ENCODE measurements at places on chromosomes 6 and 20.

- DNase-seq: no peak
Measured at GRCh38 chr20:33850159-33850558, 39.0 kb downstream of the CHMP4B start.

DNA sequence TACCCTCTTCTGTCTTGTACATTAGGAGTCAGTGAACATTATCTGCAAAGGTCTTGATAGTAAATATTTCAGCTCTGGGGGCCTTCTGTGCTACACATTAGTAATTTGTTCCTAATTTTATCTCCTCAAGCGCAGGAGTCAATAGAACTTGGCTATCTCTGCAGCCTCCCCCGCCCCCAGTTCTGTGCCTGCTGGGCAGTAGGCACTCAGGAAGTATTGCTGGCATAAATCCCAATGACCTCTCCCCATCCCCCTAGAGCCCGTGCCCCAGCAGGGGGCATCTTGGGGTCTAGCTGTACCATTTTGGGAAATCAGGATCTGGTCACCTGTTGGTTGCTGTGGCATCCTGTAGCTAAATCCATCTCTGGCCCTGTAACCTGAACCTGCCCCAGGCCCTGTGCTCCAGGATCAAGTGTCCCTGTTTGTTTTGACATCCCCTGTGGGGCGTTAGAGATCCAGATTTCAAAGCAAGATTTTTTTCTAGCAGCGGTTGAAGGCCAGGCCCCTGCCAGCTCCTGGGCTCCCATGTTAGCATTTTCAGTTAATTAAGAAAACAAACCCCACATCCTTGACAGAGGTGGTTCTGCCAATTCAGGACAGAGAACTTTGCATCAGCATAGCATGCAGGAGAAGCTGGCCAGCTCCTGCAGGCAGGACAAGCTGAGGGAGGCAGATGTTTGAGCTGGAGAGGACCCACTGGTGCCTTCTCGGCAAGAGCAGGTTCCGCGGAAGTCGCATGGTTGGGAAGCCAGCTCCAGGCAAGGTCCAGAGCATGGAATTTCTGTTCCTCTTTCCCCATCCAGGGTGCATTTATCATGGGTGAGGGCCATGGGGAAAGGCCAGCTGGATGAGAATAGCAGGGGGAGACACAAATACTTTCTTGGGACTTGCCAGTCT, 32.1 kb downstream of the DAAM2 start:
- no peak for DNase-seq

GRCh38 chr6:161636882-161637430, 363.1 kb upstream of the AGPAT4 start:
- no peak for DNase-seq

GRCh38 chr6:158110986-158111385, 57.1 kb downstream of the SERAC1 start:
- no peak for DNase-seq

GRCh38 chr6:16157909-16158308, 29.0 kb downstream of the MYLIP start:
- no peak for DNase-seq

- DNase-seq: no peak
Measured at GRCh38 chr6:79686707-79687309, 55.7 kb downstream of the SH3BGRL2 start.

- DNase-seq: no peak
Measured at GRCh38 chr20:4025679-4026078, 10.3 kb upstream of the RNF24 start.

DNA sequence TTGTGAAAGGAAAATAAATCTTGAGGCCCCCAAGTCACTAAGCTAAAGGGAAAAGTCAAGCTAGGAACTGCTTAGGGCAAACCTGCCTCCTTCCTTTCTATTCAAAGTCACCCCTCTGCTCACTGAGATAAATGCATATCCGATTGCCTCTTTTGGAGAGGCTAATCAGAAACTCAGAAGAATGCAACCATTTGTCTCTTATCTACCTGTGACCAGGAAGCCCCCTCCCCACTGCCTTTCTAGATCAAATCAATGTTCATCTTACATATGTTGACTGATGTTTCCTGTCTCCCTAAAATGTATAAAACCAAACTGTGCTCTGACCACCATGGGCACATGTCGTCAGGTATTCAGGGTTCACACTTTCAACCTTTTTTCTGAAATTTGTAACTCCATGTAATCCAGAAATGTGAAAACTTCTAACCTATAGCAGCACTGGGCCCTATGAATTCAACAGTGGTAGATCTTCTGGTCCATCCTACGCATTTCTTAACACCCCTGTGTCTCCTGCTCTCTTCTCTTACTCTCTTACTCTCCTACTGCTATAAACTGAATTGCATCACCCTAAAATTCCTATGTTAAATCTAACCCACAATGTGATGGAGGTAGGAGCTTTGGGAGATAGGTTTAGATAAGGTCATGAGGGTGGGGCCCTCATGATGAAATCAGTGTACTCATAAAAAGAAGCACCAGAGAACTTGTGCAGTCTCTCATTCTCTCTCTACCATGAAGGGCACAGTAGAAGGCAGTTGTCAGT, 89.3 kb downstream of the EPB41L2 start:
- no peak for DNase-seq

DNA sequence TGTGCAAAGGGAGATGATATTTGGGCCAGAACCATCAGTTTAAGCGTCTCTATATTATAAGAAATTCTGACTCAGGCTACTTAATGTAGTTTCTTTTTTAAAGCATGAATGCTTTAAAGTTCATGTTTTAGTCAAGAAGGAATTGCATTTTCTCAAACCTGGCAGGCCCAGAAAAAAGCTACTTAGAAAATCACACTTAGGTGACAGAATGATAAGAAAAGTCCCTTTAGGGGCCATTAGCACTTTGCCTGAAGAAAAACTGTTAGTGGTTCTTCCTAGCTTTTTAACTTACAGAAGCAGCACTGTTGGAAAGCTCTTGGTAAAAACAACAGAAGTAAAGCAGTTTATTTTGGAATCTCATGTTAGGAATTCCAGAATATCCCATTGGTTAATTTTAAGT, 387.8 kb downstream of the PLCB1 start:
- DNase-seq: no peak

- DNase-seq: no peak
Measured at GRCh38 chr6:89082486-89082891, 1.9 kb downstream of the PNRC1 start.

- DNase-seq: no peak
Measured at GRCh38 chr6:31581434-31582229, 592 bp downstream of the LTB start.

DNA sequence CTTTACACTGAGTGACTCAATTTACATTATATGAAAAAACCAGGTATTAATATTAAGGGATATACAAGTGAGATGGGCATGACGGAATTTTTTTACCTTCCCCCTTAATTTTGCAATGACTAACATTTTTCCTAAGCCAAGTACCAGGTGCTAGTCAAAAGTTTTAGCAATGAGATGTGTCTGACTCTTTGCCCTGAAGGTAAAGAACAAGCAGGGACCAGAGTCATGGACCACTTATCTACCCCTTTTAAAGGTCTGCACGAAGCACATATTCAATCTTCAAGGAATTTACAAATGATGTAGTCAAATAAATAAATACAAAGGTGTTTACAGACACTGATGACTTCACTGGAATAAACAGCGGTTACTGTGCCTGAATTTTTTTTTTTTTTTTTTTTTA, 1.4 kb downstream of the GLO1 start:
- no peak for DNase-seq

GRCh38 chr6:112016320-112016719, 37.6 kb upstream of the CCN6 start:
- no peak for DNase-seq

- no peak for DNase-seq
Measured at GRCh38 chr20:32206760-32207625, 550 bp downstream of the PLAGL2 start.

DNA sequence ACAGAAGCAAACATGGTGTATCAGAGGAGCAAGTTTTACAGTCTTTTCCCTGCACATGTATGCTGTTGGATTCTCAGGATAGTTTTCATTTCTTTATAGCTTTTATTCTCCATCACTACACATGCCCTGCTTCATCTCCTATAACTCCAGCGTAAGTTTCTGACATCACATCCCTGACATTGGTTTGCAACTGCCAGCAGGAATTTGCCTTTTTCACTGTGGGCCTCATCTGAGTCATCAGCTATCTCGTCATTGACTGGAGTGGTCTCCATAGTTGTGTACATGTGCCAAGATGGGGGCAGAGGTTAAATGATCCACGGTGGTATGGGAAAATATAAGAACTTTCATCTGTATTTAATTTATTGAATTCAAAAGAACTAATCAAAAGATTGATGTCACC, 96.7 kb downstream of the SLX4IP start:
- no peak for DNase-seq

- DNase-seq: no peak
Measured at GRCh38 chr6:135875446-135875845, 23.9 kb downstream of the PDE7B start.

DNA sequence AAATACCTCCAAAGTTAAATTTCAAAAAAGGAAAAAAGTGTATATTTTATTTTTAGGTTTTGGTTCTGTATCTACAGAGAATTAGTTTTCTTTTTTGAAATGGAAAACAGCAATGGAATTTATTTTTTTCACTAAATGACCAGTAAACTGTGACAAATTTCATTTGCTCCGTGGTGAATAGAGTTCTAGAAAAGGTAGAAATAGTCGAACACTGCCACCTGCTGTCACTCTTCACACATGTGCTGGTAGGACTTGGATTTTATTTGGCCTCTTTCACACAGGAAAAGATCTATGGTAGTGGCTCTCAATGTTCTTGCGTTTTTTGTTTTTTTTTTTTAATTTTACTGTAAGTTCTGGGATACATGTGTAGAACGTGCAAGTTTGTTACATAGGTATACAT, 312.5 kb downstream of the EYA4 start:
- DNase-seq: no peak

GRCh38 chr6:26118999-26119398, 31.8 kb downstream of the HFE start:
- no peak for DNase-seq

- no peak for DNase-seq
Measured at GRCh38 chr20:8152847-8153246, 20.8 kb downstream of the PLCB1 start.

- no peak for DNase-seq
Measured at GRCh38 chr6:340991-341827, 48.9 kb downstream of the DUSP22 start.

DNA sequence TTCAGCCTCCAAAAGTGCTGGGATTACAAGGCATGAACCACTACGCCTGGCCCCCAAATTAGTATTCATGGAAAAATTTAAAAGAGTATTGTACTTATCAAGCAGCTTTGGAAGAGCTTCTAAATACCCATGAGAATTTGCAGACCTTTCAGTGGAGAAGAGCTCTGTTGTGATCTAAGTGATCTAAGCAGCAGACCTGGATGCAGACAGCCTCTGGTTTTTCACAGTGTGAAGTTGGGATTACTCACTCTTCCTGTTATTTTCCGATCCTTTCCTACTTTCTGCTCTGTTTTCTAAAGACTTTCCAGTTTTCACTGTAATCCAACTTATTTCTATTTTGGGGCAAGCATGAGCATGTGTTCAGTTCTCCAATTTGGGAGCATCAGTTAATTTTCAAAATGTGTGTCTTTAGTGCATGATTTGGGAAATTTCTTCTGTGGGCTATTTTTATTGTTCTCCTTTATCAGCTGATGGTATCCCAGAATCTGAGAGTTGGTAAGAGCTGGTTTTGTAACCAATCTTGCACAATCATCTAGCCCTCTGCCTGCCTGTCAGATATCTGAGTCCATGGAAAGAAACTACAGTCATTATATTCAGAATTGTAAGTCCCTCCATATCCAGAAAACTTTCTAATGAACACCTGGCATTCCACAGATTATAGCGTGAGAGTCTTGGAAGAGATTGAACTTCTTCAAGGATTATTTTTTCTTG, 207.7 kb upstream of the DTNBP1 start:
- no peak for DNase-seq

GRCh38 chr20:61940976-61941720, 124.5 kb downstream of the TAF4 start:
- DNase-seq: no peak

- DNase-seq: no peak
Measured at GRCh38 chr6:69719602-69720193, 77.1 kb downstream of the LMBRD1 start.

- DNase-seq: no peak
Measured at GRCh38 chr6:111033628-111034289, 51.9 kb downstream of the RPF2 start.

- DNase-seq: no peak
Measured at GRCh38 chr6:146642921-146643320, 44.1 kb downstream of the ADGB start.

DNA sequence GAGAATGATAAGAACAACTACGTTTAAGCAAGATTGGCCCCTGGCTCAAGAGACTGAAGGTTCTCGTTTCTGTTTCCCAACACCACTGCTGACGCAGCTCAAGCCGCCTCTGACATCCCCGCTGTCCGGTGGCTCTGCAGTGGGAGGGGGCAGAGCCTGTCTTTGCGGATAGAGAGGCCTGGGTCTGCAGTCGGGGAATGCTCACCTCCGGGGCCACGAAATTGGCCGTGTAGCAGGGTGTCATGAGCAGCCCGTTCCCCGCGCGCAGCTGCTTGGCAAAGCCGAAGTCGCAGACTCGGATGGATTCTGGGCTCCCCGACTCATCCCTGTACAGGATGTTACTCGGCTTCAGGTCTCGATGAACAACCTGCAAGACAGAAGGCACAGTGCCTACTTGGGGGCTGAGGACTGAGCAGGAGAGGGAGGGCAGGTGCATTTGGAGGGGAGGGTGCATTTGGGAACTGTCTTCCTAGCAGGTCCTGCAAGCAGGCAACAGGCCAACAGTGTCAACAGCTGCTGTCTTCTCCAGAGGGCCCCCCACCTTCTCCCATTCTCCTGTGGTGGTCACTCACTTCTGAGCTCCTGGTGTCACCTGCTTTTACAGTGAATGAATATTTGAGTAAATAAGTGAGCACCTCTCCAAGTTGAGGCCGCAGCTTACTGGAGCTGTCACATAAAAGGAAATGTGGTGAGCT, 40.5 kb upstream of the MPC1 start:
- no peak for DNase-seq

DNA sequence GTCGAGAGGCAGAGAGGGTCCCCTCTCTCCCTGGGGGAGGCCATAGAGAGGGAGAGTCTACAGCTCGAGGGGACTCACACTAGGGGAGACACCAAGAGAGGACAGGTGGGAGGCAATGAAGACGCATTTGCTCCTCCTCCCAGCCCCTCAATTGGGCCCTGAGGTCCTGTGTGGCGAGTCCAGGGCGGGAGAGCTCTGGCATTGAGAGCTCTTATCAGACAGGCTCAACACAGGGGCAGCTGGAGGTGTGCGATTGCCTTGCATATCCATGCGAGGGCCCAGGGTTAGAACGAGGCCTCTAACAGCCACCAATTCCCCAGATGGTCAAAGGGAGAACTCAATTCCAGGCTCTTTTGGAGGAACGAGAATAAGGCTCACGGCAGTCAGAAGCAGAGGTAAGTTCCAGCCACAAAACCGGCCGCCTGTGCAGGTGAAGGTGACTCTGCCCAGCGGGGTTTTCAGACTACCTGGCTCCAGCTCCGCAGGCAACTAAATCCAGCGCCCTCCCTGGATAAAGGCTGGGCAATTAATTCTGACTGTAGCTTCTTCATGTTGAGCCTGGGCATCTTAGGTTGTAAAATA, 94.0 kb upstream of the MPC1 start:
- DNase-seq: no peak

- DNase-seq: no peak
Measured at GRCh38 chr6:89566930-89567629, 71.5 kb downstream of the LYRM2 start.
